ENCODE measurements at places on chromosomes 4 and X.

DNA sequence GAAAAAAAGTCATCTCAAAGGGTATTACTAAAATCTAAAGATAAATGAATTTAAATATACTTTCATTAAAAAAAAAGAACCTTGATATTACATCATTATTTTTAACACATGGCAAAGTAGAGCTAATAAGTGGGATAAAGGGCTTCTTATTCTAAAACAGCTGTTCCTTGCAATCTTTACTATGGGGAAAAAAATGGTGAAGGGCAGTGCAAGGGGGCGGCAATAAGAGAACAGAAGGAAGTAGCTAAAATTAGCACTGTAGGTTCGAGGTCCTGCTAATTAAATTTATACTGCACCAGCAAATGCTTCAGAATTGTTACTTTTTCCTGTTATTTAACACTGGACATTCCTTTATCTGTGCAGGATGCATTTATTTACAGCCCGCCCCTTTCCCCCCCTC is 89.4 kb upstream of the HPF1 start:
- no peak for DNase-seq

DNA sequence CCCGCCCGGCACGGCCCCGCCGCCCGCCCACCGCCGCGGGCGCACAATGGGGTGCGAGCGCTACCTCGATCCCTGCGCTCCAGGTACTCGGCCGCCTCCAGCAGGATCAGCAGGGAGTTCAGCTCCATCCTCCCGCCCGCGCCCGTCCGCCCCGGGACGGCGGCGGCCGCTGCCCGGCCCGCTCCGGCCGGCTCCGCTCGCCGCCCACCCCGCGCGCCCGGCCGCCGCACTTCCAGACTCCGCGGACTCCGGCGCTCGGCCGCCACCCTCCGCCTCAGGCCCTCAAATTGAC is at the start of gene MXD4:
MXD4 (minus strand) TSS at position 257 of the 292 bp plus-strand sequence; CDS start at position 128, 129 bp downstream.
- DNase-seq, result no peak

DNA sequence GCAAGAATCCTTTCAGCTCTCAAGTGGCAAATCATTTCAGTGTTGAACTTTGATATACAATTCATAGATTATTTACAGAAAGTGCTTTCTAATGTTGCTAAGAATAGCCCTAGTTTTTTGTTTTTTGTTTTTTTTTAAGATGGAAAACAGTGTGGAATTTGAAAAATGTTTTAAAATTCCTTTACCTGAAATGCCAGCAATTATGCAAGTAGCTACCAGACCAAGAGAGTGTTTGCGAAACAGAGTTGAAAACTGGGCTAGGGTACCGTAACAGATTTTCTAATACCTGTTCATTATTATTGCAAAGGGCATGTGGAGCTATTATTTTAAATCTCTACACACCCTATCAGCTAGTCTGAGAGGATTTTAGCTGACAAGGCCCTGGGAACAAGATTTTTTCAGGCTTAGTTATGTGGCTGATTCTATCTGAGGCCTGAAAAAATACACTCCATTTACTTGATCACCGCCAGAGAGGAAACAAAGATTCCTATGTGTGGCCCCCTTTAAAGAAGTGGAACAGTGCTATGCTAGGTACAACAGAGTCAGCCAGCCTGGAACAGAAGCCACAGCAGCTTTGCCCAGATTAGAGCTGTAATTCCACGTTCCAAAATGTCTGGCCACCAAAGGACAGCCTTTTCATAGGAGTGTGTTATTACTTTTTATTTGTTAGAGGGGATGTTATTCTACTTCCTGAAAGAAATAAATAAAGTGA is 46.9 kb upstream of the SLC39A8 start:
- DNase-seq, result peak; percentile 10

GRCh38 chrX:71504346-71504745 is 28.6 kb upstream of the OGT start:
- no peak for DNase-seq

- DNase-seq, result no peak
Observed at GRCh38 chr4:89334830-89335229, 27.2 kb upstream of the GPRIN3 start.
